ENCODE measurements at places on chromosomes 6 and 20.

GRCh38 chr6:40389254-40389653 is 197.9 kb downstream of the LRFN2 start:
- DNase-seq, result no peak

GRCh38 chr6:17012421-17013225 is 89.2 kb upstream of the STMND1 start:
- DNase-seq, result no peak

DNA sequence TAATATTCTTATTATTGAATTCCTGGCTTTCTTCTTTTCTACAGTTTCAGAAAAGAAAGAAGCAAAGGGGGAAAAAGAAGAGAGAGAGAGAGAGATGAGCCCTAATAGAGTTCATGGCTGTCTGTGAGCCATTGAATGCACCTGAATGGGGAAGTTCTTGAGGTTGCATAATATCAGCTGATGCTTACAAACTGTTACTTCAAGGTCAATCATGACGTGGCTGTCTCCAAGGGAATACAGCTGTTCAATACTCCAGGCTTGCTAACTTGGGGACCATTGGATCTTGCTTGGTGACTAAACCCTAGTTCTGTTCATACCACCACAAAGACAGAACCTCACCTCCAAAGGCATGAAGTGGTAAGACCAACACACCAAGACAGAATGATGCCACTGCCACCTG is 180.4 kb downstream of the ADGRG6 start:
- DNase-seq, result no peak

DNA sequence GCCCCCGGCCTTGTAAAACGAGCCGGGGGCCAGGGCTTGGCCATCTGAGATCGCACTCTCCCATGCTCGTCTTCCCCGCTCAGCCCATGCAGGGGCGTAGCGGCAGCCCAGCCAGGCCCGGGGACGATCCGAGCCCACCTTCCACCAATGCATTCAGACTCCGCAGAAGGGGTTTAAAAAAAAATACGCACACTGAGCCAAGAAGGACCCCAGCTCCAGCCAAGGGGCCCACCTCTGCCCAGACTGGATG is 320 bp downstream of the GSTA4 start:
- DNase-seq, result no peak

- DNase-seq, result no peak
These were observed 29.6 kb downstream of the OR2B2 start for GRCh38 chr6:27882624-27883023.

DNA sequence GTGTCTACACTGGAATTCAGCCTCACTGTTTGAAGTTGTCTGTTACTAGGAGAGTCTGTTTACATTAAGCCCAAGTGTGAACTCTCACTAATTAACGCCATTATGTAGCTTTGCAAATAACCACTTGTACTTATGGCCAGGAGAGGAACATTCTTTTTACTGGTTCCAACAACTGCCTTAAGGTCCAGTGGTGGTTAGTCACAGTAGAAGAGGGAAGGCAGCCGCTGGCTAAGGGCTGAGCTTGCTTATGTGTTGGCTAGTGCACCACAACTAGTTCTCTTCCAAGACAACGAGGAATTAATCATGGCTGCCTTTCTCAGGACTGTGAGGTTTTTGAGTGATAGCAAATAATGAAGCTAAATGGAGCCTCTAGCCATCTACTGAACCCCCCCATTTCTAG is 14.9 kb upstream of the SLC22A23 start:
- DNase-seq, result no peak

Measured in esophagus squamous epithelium (tissue), 5 donors.